ENCODE measurements at places on chromosomes 3 and 15.

DNA sequence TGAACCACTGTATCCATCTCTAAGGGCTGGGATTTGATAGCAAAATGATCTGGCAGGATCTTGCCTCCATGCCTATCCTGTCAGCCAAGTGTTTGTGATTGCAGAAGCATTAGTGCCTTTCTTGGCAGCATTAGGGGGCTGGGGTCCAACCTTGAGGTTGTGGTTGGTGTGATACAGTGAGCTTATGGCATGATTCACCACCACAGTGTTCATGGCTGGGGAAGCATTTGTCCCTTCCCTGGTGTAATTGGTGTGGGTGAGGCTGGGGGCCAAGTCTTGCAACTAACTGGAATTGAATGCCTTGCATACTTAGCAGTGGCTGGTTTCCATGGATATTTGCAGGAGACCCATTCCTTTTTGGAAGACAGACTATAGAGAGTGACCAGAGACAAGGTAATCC is 271.0 kb upstream of the TBL1XR1 start:
- DNase-seq = no peak

DNA sequence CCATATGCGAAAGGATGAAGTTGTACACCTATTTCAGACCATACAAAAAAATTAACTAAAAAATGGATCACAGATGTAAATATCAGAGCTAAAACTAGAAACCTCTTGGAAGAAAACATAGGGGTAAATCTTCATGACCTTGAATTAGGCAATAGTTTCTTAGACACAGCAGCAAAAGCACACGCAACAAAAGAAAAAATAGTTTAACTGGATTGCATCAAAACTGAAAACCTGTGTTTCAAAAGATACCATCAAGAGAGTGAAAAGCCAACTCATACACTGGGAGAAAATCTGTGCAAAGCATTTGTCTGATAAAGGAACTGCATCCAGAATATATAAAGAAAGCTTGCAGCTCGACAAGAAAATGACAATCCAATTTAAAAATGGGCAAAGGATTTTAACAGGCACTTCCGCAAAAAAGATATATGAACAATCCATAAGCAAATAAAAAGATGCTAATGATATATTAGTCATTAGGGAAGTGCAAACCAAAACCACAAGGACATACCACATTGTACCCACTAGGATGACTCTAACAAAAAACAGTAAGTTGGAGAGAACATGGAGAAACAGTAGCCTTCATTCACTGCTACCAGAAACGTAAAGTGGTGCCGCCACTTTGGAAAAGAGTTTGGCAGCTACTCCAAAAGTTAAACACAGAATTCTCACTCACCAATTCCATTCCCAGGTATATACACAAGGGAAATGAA is 263.1 kb downstream of the ADAMTS17 start:
- no peak for DNase-seq

DNA sequence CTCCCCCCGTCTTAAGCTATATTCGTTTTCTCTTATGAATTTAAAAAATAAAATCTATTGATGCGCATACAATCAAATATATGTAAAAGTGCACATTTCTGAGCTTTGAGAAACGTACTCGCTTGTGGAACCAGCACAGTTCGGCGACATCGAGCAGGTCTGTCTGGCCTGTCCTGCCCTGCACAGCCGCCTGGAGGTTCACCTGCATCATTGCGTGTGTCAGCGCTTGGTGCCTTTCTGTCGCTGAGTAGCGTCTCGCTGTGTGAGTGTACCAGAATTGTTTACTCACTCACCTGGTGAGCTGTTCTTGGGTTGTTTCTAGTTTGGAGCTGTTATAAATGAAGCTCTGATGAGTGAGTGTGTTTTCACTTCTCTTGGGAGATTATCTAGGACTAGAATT is 104.0 kb downstream of the VGLL4 start:
- DNase-seq = no peak

DNA sequence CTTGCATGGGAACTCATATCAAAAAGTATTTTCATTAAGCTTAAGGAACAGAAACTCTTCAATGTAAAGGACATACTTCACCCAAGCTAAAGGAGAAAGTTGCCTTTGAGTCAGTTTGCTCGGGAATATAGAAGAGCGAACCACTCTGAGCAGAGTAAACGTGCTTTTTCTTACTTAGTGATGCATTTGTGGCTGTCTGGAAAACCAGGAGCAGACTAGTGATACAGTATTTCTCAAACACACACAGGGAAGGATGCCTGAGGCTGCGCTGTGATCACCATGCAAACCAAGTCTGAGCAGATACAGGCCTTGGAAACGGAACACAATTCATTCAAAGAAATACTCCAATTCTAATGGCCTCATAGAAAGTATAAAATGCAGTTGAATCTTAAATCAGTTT is 121.0 kb upstream of the CDIN1 start:
- no peak for DNase-seq

DNA sequence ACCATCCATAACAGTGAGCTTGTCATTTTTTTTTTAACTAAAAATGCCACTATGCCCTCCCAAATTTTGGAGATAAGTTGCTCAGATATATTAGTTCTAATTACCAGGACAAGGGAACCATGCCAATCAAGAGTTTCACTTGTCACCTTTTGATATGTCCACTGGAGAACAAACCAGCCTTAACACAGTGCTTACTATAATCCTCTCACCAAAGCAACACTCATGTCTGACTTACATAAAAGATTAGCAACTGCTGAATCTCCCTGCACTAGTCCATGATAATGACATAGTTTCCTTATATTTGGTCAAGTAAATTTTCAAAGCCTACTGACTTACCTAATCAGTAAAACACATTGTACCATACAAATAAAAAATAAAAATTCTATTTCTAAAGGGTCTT is 44.4 kb downstream of the TTBK2 start:
- DNase-seq = no peak

DNA sequence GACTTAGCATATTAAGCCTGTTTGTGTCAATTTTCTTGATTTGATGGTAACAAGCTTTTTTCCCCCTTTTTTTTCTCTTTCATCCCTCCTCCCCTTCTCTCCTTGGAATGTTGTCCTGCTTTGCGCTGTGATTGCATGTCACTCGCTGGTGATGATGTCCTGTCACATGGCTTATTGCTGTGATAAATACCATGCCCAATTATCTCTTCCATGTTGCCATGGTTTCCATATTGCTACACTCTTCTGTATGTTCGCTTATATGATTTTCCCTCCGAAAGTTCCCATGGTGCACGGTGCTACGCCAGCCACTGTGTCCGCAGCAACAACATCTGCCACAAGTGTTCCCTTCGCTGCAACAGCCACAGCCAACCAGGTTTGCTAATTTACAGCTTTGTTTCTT is 187.3 kb downstream of the MBNL1 start:
- DNase-seq = no peak

GRCh38 chr3:64493149-64493548 is 194.7 kb downstream of the ADAMTS9 start:
- no peak for DNase-seq

DNA sequence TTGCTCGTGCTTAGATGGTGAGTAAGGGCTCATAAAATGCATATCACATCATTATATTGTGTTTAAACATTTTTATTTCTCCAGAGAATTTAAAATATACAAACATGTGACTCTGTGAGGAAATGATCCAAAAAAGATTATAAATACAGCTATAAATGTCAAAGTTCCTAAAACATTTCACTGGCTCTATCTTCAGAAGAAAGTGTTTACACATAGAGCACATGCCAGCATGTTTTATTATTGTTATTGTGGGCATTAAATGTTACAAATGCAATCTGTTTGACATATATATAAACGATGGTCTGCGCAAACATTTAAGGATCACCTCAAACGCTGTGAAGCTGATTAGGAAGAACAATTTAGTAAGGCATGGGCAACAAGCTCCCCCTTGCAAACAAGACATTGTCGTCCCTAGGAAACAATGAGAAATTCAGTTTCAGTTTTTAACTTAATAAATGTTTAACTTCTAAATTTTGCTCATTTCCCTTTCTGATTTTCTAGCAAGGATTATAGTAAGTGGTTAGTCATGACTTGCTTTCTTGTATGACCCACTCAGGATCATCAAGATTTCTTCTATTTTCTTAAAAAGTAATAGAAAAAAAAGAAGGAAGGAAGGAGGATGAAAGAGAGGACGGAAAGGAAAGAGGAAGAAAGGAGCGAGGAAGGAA is 207.5 kb downstream of the SATB1 start:
- DNase-seq = no peak

- DNase-seq = no peak
These were observed 47.0 kb upstream of the LHFPL4 start for GRCh38 chr3:9600597-9600996.

All from tibial artery (tissue), 4 donors.